ENCODE measurements at places on chromosomes 12 and 14.
A peak's percentile ranks its signal among the peaks of the same experiment; 100 is the strongest.

DNA sequence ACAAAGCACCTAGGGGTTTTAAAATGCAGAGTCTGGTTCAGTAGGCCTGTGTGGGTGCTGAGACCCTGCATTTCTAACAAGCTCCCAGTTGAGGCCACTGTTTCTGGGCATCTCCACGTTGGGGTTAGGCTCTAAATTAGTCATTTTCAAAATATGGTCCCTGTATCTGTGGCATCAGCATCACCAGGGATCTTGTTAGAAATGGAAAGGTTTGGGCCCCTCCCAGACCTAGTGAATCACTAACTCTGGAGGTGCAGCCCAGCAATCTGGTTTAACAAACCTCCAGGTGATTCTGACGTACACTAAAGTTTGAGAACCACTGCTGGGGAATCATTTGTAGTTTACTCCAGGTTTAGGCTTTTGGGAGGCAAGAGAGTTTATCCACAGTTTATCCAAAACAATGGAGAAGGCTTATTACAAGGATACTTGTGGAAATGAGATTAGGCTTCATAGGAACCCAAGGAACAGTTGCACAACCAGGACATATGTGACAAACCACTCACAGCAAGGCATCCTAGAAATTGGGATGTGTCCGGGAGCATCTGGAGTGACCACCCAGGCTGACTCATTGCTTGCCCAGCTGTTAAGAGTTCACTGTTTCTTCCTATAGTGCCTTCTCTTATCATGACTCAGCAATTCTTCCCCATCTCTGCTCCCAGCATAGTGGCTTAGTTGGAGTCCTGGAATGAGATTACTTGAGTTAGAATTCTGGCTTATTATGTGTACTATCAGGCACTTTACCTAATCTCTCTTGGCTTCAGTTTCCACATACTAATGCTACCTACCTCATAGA lies 71.6 kb upstream of the STXBP6 start:
- DNase-seq: no peak

- DNase-seq: no peak
Measured at GRCh38 chr12:574475-575128, 88.6 kb downstream of the NINJ2 start.

GRCh38 chr14:24443053-24443665 lies 583 bp upstream of the SDR39U1 start:
- no peak for DNase-seq

GRCh38 chr14:51458563-51458955 lies 193.2 kb upstream of the FRMD6 start:
- DNase-seq: no peak

GRCh38 chr12:41184864-41185263 lies 3.3 kb upstream of the PDZRN4 start:
- DNase-seq: no peak

GRCh38 chr12:3030821-3031429 lies 46.3 kb upstream of the TSPAN9 start:
- no peak for DNase-seq

- no peak for DNase-seq
Measured at GRCh38 chr12:62588916-62589315, 122.3 kb downstream of the MON2 start.

- peak; percentile 44 for DNase-seq
Measured at GRCh38 chr14:100450736-100451135, 127.6 kb downstream of the SLC25A47 start.

DNA sequence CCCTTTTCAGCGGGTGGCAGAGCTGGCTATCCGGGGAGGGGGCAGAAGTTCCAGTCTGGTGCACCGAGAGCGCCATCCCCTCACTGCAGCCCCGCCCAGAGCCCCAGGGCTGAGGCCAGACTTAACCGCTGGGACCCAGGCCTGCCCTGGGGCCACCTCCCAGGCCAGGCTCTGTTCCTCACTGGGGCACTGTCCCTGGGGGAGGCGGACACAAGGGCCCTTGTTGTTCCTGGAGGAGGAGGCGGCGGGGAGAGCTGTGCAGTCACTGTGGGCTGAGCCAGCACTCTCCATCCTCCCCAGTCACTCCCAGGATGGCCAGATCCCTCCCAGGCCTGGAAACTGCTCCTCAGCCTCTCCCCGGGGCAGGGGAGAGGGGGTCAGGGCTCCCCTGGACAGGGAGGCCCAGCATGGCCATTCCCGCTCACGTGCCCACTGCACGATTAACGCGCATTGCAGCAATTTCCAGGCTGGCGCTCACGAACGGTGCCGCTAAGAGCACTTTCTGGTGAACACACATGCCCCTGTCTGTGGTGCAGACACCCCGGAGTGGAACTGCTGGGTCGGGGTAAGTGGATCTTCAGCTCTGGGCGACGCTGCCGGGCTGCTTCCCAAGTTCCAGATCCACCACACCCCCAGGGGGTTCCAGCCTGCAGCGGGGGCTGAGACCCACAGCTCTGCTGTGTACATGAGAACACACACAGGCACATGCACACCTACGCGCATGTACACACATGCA lies 89.8 kb upstream of the SFSWAP start:
- DNase-seq: no peak

DNA sequence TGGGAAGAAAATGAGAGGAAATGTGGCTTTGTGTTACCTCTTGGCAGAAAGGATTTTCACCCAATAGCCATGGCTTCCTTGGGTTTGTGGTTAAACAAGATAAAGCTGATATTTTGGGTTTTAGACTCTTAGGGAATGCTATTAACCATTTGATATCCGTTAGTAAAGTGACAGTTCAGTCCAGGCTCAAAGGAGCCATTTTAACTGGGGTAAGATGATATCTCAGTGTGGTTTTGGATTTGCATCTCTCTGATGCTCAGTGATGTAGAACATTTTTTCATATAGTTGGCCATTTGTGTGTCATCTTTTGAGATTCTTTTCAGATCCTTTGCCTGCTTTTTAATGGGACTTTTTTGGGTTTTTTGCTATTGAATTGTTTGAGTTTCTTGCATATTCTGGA lies 30.1 kb downstream of the IFT43 start:
- DNase-seq: no peak

DNA sequence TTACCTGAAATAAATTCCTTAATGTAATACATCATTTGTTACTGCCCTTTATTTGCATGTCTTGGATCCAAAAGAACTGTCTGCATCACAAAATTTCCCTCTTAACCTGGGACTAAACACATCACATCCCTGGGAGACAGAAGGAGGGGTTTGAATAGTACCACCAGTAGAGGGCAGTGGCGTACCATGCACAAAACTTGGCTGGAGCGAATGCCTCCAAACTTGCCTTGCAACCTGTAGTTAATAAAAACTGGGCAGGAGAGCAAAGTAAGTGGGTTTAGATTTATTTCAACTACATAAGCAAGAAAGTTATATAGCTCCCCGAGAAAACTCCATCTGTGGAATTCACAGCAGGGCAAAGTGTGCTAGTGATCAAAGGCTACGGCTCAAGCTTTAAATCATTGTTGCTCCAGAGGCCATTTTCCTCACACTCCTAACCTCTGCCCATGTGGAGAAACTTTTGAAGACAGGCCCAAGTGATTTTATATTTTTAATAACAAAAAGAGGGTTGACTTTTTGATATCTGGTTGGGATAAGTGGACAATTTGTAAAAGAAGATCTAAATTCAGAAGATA lies 1176.7 kb upstream of the SEL1L start:
- DNase-seq: no peak

GRCh38 chr12:47885012-47885501 lies 19.7 kb downstream of the VDR start:
- DNase-seq: no peak

DNA sequence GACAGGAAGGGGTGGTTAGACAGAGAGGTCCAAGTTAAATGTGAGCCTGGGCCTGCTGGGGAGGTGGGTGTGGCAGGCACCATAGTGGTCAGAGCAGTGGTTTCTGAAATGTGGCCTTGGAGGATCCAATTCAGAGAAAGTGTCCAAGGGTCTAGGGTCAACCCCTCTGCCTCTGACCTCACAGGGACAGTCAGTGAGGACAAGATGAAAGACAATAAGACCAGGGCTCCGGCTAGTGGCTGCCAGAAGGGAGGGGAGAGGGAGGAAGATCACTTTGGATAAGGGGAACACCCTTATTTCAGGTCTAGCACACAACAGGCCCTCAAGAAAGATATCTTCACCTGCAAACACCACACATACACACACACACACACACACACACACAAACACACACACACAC lies 335.1 kb downstream of the MED13L start:
- no peak for DNase-seq

GRCh38 chr12:17950898-17951297 lies 139.1 kb downstream of the RERGL start:
- no peak for DNase-seq

DNA sequence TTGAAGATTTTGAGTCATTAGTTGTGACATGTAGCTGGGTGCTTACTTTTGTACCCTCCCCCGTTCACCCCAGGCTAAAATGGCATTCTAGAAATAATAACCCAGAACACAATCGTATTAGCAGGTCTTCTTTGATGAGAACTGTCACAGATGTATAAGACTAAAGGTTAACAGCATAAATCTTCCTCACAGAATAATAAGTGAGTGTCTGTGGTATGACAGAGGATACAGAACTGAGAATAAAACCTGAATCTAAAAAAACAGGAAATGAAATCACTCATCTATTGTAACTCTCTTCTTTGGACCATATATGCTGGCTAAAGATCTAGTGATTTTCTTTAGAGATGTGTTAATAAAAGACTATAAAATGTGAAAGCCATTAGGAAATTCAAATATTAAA lies 746.6 kb downstream of the LRFN5 start:
- DNase-seq: no peak

- DNase-seq: no peak
Measured at GRCh38 chr14:34502545-34503225, 36.8 kb downstream of the EAPP start.

- no peak for DNase-seq
Measured at GRCh38 chr14:89748004-89748403, 206.5 kb downstream of the EFCAB11 start.

DNA sequence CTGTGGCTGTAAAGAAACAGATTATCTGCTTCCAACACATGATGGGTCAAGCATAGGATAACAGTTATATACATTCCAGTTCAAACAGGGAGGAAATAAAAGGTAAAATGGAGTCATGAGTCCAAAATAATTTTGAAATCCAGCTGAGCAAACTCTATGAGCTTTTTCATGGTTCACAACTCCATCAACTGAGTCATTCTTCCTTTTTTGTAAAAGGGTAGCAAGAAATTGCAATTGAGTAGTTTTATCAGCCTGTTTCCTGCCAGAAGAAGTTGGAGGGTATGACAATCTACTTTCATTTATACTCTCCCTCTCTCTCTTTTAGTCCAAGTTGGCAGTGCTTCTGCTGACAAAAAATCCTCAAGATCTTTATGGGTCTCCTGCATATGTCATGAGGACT lies 95.6 kb downstream of the CPNE8 start:
- no peak for DNase-seq

DNA sequence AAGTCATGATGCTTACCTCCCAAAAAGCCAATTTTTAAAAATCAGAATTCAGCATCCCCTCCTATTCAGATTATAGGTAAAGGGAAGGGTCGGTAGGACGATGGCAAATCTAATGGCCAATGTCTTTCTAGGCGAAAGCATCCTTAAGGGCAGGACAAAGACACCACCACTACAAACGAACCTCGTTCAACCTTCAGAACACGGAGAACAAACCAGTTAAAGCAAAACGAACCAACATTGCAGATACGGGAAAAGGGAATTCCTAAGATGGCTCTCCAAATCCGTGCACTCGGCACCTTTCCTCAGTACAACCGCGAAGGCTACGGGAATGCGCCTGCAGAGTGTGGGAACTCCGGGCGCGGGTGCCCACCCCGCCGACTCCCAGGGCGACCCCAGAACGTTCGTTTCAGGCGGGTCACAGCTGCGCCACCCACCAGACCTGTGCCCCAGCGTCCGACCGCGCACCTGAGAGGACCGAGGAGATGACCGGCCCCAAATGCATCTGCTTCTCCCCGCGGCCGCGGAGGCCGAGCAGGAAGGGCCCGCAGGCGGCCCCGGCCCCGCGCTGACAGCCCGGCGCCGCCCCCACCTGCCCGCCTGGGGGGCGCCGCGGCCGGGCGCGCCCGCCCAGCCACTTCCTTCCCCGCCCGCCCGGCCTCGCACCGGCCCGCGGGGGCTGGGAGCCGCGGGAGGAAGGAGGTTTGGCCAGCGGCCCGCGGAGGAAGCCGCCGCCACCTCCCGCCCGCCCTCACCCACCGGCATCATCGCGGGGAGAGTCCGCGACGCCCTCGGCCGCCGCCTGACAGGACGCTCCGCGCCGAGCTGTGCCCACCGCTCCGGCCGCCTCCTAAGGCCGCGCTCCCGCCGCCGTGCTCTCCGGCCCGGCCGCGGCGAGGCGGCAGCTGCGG lies 578 bp downstream of the PPP1R13B start:
- DNase-seq: no peak

DNA sequence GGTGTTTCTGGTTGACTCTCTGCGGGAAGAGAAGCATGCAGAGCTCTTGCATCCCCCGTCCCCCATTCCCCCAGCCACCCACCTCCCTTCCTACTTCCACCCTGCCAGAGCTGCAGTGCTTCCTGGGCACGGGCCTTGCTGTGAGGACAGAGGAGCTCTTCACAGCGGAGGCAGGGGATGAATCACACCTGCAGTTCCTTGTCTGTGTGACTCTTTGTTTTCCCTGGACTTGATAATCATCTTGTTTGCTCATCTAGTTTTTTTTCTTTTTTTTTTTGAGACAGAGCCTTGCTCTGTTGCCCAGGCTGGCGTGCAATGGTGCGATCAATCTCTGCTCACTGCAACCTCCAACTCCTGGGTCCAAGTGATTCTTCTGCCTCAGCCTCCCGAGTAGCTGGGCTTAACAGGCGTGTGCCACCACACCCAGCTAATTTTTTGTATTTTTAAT lies 27.8 kb downstream of the ANKRD9 start:
- DNase-seq: no peak

GRCh38 chr12:93785249-93786010 lies 108.3 kb downstream of the CRADD start:
- DNase-seq: no peak

DNA sequence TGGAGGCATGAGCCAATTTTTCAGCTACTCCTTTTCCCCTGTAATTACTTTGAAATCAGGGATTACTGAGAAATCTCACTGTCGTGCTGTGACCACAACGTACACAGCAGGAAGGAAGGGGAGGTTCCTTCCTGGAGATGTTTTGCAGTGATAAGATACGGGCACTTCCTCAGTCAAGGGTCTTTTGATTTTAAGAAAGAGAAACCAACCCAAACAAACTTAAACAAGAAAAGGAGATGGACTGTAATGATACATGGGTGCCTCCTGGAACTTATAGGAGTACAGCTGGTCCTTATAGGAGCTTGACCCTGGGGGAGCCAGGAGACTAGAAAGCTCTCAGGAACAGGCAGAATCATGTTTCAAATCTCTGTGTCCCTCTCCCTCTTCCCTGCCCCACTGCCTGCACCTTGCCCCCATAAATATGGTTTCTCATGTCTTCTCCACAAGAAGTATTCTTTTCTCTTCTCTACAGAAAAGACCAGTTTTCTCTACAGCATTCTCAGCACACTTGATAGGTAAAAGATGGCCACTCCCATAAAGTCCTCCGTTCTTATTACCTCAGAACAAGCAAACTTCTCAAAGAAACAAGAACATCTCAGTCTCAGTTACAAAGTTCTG lies 281.1 kb upstream of the AMIGO2 start:
- DNase-seq: no peak
